ENCODE measurements at places on chromosomes 16 and 17.

DNA sequence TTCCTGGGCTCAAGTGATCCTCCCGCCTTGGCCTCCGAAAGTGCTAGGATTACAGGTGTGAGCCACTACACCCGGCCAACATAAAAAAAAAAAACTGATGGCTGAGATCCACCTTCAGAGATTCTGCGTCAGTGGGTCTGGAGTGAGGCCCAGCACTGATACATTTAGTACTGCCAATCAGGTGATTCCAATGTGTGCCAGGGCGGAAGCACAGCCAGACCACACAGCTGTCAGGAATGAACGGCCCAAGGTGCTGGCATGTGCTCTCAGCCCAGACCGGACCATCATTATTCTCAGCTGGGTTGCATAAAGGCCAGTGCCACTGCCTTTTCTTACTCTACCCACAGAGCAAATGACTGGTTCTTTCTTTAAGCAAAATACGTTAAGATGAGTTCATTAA is 1.2 kb upstream of the BCO1 start:
- DNase-seq = no peak

DNA sequence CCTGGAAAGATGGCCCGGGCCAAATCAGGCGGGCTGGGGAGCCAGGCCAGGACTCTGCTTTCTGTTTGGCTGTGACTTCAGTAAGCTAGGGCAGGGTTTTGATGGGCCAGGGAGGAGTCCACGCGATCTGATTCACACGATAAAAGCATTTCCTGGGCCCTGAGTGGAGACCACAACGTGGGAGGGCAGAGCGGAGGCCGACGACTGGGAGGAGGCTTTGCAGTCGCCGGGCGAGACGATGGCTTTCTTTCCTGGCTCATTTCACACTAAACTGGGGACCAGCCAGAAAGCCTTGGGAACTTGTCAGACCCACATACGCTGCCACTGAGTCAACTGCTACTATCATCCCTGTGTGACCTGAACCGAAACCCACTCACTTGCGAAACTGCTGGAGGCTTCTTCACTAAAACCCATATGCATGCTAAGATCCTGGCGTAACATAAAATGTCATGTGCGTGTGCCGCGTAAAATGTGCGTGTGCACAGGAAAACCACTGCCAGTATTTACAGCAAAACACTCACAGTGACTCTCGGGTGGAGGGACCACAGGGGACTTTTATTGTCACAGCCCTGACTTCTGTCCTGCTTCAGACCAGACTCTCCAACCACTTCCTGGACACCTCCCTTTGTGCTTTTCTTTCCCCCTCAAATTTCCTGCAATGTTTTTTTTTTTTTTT is 14.2 kb upstream of the RHBDF2 start:
- peak; percentile 91 for DNase-seq

DNA sequence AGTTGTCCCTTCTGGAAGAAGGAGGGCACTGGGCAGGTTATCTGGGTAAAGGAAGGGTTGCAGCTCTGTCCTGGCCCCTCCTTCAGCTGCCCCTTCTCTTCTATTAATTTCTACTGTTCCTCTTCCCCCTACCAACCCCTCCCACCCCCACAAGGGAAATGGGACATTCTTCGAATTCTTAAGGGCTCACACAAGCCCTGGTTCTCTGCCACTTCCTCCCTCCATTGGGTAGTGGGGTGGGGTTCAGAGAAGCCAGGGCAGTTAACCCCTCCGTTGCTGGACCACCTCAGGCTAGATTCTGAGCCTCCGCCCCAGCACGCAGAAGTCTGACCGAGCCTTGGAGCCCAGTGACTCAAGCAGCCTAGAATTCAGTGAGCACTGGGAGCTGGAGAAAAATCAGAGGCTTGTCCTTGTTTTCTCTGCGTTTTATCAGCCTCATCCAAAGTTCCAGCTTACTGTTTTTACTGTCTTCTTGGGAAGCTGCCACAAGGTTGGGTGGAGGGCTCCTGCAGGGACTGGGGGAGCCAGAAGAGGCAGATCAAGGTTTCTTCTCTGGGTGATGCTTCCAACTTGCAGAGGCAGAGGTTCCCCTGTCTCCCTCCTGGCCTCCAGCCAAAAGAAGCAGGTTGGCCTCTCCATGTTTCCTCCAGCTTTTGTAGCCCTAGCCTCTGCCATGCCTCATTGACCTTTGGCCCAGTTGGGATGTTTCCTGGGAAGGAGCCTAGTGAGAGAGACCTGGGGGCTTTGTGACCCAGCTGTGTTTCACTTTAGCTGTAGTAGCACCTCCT is 10.2 kb downstream of the LASP1 start:
- no peak for DNase-seq

- DNase-seq = peak; percentile 62
Observed at GRCh38 chr17:79752175-79752574, 21.4 kb downstream of the ENPP7 start.

- no peak for DNase-seq
Observed at GRCh38 chr16:84848986-84849634, 29.3 kb downstream of the CRISPLD2 start.

- no peak for DNase-seq
Observed at GRCh38 chr17:66904760-66905624, 59.5 kb upstream of the CACNG4 start.

DNA sequence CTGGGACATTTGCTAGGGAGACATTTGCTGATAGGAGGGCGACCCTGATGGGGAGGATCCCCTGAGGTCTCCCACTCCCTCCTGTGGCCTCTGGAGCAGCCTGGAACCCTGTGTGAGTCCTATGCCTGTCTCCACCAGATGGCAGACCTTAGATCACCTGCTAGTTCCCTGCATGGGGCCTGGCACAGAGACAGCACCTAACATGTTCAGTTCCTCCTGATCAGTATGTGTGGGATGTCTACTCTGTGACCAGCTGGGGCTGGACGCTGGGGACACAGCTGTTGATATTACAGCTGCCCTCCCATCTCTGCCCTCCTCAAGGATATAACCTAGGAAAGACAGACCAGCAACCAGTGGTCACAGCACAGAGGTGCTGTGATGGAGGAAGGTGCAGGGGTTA is 1.1 kb upstream of the ADCY7 start:
- DNase-seq = no peak

DNA sequence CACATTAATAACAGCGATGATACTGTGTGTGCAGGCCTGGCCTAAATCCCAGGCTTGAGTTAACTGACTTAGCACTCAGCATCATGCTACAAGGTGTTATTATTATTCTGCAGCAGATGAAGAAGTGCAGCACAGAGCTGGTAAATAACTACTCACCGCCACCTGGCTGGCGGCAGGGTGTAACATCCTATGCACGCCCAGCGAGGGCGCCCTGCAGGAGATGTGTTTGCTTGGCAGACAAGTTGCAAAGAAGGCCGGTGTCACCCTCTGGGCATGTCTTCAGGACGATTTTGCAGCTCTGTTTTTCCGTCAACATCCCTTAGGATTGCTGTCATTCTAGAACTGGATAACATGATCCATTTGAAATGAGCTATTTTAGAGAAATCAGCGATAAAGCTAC is 30.1 kb downstream of the DNAH9 start:
- DNase-seq = no peak

DNA sequence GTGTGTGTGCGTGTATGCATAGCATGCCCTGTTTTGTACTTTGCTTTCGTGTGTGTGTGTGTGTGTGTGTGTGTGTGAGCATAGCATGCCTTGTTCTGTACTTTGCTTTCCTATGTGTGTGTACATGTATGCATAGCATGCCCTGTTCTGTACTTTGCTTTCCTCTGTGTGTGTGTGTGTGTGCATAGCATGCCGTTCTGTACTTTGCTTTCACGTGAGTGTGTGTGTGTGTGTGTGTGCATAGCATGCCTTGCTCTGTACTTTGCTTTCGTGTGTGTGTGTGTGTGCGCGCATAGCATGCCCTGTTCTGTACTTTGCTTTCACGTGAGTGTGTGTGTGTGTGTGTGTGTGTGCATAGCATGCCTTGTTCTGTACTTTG is 27.4 kb downstream of the DRC3 start:
- DNase-seq = no peak

DNA sequence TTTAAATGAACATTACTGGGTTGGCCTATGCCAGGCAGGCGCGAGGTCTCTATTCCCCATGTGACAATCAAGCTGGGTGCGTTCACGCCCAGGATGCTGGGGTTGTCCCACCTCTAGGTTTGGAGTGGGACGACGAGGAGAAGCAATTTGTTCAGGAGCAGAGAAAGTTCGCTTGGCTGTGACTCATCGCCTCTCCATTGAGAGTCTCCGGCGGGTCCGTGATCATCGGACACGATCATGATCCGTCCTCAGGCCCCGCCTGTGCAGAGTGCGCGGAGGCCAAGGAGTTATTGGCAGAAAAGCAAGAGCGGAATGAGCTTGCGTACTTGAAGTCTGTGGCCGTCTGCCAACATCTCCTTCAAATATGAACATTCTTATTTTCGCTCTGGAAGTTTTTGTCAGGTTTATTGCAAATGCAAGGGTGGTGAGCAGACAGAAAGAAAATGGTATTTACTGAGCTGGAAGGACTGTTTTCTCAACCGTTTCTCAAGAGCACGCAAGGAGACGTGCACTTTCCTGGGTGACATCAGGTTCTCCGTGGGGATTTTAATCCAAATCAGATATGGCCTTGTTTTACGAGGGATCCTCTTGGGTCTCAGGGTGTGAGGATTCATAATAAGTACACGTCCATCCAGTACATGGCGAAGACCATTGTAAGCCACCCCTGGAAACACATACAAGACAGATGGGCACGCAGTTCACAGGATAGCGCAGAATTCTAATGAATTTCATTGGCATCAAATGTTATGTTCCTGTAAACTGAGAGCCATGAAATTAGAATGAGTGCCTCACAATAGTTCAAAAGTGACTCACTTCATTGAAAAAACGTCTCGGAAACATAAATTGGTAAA is 70.1 kb upstream of the CREBBP start:
- DNase-seq = no peak

DNA sequence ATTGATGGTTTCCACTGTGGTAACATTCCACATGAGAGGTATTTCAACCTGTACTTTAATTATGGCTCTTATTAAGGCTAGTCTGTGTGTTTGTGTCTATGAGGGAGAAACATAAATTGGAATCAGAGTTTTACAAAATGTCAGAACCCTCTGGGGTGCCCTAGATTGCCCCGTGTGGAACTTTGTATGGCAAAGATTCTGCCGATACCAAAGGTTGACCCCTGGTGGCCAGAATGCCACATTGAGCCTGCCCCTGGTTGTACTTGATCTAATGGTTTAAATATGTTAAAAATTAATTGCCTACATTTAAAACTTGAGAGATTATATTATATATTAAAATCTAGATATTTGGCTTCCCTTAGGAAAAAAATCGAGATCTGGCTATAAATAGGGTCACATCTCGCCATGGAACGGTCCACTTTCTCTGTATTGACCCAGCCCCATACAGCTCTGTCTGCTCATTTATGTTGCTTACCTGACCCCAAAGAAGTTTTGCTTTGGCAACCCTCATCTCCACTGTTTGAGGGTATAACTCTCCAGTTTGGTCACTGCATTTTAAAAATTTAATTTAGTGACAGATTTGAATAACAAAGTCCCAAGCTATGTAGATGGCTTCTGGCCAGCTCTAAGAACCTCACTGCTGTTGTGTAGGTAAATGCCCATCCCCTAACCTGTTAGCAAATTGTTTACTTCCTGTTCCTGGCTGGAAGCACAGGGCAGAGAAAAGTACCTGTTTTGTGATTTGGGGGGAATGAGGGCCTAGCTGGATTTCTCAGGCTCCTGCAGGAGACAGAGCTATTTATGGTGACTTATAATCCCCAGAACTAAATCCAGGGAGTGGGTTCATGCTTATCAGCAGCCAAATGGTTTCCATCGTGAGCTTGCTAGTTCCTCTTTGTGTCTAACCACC is 95.0 kb downstream of the PLCG2 start:
- peak; percentile 35 for DNase-seq

- DNase-seq = no peak
Observed at GRCh38 chr17:49992191-49992932, 2.7 kb downstream of the DLX3 start.

DNA sequence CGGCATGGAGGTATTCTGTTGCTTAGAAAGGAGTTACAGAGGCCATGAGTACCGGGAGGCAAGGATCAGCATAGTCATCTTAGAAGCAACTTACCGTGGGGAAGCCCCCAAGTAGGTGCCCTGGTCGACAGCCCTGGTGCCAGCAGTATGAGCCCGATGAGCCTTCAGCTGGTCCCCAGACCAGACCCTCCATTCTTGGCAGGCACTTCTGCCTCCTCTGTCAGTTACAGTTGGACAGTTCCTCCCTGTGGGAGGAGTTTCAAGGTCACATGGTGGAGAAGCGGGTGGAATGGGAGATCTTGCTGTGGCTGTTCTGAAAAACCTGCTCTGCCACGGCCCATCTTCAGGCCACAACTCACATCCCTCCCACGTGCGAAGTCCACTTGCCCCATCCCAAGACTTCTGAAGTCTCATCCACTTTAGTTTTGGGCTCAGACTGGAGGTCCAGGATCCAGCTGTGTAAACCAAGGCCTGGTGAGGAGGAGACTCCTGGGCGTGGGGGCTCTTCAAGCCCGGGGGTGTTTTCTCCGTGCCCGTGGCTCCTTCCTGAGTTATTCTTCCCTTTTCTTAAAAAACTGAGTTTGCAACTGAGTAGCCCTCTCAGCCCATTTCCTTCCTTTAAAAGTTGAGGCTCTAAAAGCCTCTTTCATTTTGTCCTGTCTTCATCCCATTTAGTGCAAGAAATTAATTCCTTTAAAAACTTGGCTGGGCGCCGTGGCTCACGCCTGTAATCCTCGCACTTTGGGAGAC is 133.5 kb downstream of the SEC14L1 start:
- peak; percentile 56 for DNase-seq
